ENCODE measurements at places on chromosomes 1 and 21. TPM values are rescaled to one million over a fixed set of nuclear protein-coding genes. Genes with fewer than 3 reads are reported as not detected.

DNA sequence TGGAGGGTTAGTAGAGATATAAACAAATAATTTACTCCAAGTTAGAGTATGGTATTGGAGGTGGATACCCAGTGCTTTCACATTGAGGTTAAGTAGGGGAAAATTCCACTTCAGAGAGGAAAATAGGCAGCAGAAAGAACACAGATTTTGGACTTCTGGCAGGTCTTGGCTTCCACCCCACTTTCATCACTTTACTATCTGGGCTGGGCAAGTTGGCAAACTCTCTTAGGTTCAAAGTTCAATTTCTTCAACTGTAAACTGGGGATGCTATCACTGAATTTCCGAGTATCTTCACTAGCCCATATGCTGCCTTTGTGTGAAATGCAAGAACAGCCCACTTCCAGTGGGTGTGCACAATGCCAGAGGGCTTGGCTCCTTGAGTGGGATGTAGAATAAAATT is 214.9 kb downstream of the GABPA start:
- H3K27me3 ChIP-seq = no peaks in the 10 kb centered on the region
- no peak for DNase-seq
- no peaks in the 10 kb centered on the region for H3K36me3 ChIP-seq
- H3K4me3 ChIP-seq = no peak overlapping the region
- H3K27ac ChIP-seq = no peak overlapping the region
- H3K4me1 ChIP-seq = peaks cover 2% of the 10 kb centered on the region

The NOS1AP gene
- total RNA-seq = 3.3 TPM

The FCRLA gene
- not detected for total RNA-seq

The NR5A2 gene
- 2.8 TPM for total RNA-seq

GRCh38 chr1:201258763-201259230 is 24.5 kb upstream of the PKP1 start:
- H3K4me3 ChIP-seq = no peak overlapping the region
- H3K27ac ChIP-seq = no peak overlapping the region
- H3K27me3 ChIP-seq = peaks cover 2% of the 10 kb centered on the region
- H3K4me1 ChIP-seq = no peaks in the 10 kb centered on the region
- no peaks in the 10 kb centered on the region for H3K36me3 ChIP-seq
- no peak for DNase-seq

DNA sequence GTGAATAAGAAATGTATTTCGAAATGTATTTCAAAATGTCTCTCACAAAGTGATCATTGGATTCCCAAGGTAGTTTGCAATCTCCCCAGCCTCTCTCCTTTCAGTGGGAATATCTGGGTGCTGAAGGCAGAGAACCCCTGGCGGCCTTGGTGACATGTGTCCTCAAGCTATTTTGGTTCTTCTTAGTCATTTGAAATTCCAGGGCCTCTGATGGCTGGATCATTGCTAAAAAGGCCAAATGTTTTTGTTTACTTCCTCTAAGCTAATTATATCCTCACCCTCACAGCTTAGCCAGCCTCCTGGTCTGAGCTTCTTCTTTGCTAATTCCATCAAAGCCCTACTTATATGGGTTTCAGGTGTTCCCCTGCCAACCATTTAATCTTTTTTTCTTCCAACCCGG is 71.2 kb downstream of the LRRC40 start:
- DNase-seq = no peak
- H3K4me3 ChIP-seq = no peak overlapping the region
- no peak overlapping the region for H3K27ac ChIP-seq
- peaks cover 19% of the 10 kb centered on the region for H3K4me1 ChIP-seq

- no peak overlapping the region for H3K4me3 ChIP-seq
- no peaks in the 10 kb centered on the region for H3K4me1 ChIP-seq
- peak; percentile 31 for DNase-seq
- no peak overlapping the region for H3K27ac ChIP-seq
Measured at GRCh38 chr1:168408884-168409283, 128.2 kb downstream of the TBX19 start.

DNA sequence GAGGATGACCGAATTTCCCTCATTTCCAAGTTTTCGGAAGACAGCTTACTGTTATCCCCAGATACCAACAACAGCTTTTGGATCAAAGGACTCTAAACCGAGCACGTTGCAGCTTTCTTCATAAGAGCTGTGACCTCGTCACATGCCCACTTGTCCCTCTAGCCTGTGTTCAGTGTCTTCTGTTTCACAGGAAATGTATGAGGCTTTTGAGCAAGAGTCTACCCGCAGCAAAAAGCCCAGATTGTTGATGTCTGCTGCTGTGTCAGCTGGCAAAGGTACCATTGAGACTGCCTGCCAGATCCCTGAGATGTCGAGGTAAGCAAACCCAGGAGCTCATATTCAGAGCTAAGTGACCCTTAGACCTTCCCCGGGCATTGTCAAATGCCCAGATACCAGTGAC is 24.1 kb downstream of the CHI3L2 start:
- no peaks in the 10 kb centered on the region for H3K36me3 ChIP-seq
- H3K27ac ChIP-seq = no peak overlapping the region
- peaks cover 70% of the 10 kb centered on the region for H3K4me1 ChIP-seq
- no peak for DNase-seq
- no peak overlapping the region for H3K4me3 ChIP-seq

DNA sequence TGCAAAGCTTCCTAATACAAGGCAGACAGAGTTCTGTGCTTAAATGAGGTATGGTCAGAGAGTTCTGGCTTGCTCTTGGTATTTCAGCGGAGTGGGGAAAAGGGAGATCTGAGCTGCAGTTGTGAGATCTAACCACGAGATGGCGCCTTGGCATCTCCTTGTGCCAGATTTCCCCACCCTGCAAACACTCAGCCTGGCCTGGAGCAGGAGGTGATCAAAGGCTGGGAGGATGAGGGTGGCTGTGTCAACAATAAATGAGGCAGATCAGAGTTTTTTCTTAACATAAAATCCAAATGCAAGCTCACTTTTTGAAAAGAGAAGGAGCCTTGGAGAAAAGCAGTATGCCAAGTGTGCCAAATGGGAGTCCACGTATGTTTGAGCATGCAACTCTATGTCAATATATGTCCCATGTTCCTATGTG is 4.1 kb upstream of the TFAP2E start:
- no peak overlapping the region for H3K27ac ChIP-seq
- 0 out of 2 replicates have a peak, but pooled peaks cover 5% of the 10 kb centered on the region for H3K4me1 ChIP-seq
- no peaks in the 10 kb centered on the region for H3K27me3 ChIP-seq
- H3K4me3 ChIP-seq = no peak overlapping the region
- H3K36me3 ChIP-seq = peaks cover 5% of the 10 kb centered on the region

- peaks cover 66% of the 10 kb centered on the region for H3K4me1 ChIP-seq
- no peak overlapping the region for H3K27ac ChIP-seq
- H3K4me3 ChIP-seq = no peak overlapping the region
- H3K27me3 ChIP-seq = no peaks in the 10 kb centered on the region
- H3K36me3 ChIP-seq = no peaks in the 10 kb centered on the region
Measured at GRCh38 chr1:234656944-234657654, 47.1 kb upstream of the IRF2BP2 start.

The SETSIP gene
- not detected for total RNA-seq

GRCh38 chr1:95005584-95005983 is 67.2 kb downstream of the ALG14 start:
- H3K4me1 ChIP-seq = peaks cover 24% of the 10 kb centered on the region
- H3K36me3 ChIP-seq = 0 out of 2 replicates have a peak, but pooled peaks cover 1% of the 10 kb centered on the region
- no peaks in the 10 kb centered on the region for H3K27me3 ChIP-seq
- DNase-seq = no peak

DNA sequence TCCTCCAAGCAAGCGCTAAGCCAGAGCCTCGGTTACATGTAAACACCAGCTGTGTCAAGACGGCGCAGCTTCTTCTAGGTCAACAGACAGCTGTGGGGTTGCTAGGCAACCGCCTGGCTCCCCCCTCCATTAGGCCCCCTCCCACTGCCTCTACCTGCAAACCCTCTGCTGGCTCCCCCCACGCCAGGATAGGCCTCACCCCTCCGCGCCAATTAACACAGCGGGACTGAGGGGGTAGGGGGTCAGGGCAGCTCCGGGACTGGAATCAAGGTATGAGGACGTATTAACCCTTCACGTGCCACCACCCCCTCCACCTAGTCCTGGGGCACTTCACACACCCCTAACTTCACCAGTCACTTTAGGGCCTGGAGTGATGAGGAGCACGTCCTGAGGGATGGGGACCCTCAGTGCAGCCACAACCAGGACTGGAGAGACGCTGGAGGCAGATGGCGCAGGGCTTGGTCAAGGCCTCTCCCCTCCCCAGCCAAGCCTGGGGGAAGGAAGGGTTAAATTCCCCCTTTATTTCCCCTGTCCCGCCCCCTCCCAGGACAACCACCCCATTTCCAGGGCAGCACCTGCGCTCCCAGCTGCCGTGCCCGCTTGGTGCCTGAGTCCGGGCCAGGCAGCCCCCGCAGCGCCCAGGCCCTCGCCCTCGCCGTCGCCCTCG is 37.4 kb upstream of the WASF2 start:
- H3K36me3 ChIP-seq = no peaks in the 10 kb centered on the region
- no peaks in the 10 kb centered on the region for H3K27me3 ChIP-seq
- no peak for DNase-seq

GRCh38 chr1:228734881-228735801 is at the start of gene RHOU:
TSS of gene RHOU (plus strand) at chr1:228735479. CDS start at chr1:228735743, 264 bp downstream.
- peaks cover 12% of the 10 kb centered on the region for H3K27me3 ChIP-seq
- peak within 1 kb of the TSS; percentile 94 for H3K4me3 ChIP-seq
- peak within 1 kb of the TSS; percentile 61 for H3K27ac ChIP-seq
- DNase-seq = peak; percentile 20
- H3K4me1 ChIP-seq = peaks cover 39% of the 10 kb centered on the region

GRCh38 chr1:204288021-204288588 is 71.6 kb downstream of the PLEKHA6 start:
- H3K4me3 ChIP-seq = peak overlapping the region; percentile 26
- H3K27ac ChIP-seq = peak overlapping the region; percentile 6
- no peaks in the 10 kb centered on the region for H3K27me3 ChIP-seq
- H3K4me1 ChIP-seq = peaks cover 39% of the 10 kb centered on the region

DNA sequence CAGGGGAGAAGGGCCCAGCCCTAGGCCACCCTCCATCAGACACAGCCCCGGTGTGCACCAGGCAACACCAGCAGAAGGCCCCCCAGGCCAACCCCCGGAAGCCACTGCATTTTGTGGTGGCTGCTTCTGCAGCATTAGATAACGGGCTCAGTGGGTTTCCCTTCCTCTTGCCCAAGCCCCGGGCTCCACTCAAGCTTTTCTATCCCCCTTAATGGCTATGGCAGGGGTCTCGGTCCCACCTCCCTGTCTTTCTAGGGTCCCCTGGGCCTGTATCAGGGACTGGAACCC is 18.9 kb downstream of the C1orf174 start:
- no peak overlapping the region for H3K4me3 ChIP-seq
- H3K27me3 ChIP-seq = no peaks in the 10 kb centered on the region
- no peak overlapping the region for H3K27ac ChIP-seq
- peaks cover 8% of the 10 kb centered on the region for H3K36me3 ChIP-seq
- DNase-seq = no peak
- H3K4me1 ChIP-seq = 0 out of 2 replicates have a peak, but pooled peaks cover 6% of the 10 kb centered on the region

- H3K27ac ChIP-seq = no peak overlapping the region
- no peak for DNase-seq
- no peak overlapping the region for H3K4me3 ChIP-seq
Measured at GRCh38 chr21:36567216-36567885, 87.4 kb upstream of the CLDN14 start.

DNA sequence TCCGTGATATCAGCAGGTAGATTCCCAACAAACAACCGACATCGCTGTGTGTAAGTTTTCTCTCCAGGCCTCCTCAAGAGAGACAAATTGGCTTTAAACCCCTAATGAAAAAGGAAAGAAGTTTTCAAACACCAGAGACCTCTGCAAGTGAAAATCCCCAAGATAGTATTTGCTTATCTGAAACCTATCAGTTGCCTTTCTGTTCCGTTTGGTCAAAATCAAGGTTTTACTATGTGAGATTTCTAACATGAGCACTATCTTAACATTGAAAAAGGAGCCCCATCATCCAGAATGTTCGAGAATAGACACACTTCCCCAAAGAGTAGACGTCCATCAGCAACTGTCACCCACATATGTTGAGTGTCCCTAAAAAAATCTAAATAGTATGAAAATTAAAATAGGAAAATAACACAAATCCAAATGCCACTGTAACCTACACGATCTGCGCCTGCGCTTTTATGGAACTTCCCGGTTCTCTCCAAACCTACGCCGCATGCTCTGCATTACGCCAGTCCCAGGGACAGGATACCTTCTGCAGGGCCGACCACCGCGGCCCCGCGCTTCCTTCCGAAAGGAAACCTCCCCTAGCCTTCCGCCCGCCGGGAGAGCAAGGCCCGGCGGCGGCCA is 1.4 kb downstream of the SFPQ start:
- H3K27ac ChIP-seq = peak overlapping the region; percentile 35
- H3K4me1 ChIP-seq = peaks cover 62% of the 10 kb centered on the region
- H3K4me3 ChIP-seq = peak overlapping the region; percentile 100
- H3K36me3 ChIP-seq = peaks cover 52% of the 10 kb centered on the region
- no peak for DNase-seq

DNA sequence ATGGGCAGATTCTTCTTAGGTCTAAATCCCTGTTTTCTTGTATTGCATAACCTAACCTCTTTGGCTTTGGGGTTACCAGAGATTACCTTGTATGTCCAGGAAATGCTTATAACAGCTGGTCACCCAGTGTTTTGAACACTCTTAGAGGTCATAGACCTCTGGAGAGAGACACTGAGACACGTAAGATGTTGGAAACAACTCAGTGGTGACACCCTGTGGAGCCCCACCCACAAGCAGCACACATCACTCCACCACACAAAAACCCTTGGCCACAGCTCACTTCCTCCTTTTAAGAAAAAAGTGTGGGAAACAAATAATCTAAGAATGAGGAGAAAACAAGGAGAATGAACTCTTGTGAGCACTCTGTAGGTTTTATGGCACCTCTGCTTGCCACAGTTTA is 26.3 kb upstream of the CYP4B1 start:
- H3K36me3 ChIP-seq = no peaks in the 10 kb centered on the region
- H3K4me1 ChIP-seq = no peaks in the 10 kb centered on the region
- no peaks in the 10 kb centered on the region for H3K27me3 ChIP-seq
- H3K27ac ChIP-seq = no peak overlapping the region
- H3K4me3 ChIP-seq = no peak overlapping the region
- DNase-seq = no peak

The KIAA1614 gene
- 0.32 TPM for total RNA-seq

The CSF3R gene
- 3.5 TPM for total RNA-seq

The APOBEC4 gene
- total RNA-seq = not detected

- H3K27me3 ChIP-seq = no peaks in the 10 kb centered on the region
- DNase-seq = no peak
- no peaks in the 10 kb centered on the region for H3K36me3 ChIP-seq
- no peak overlapping the region for H3K4me3 ChIP-seq
- H3K4me1 ChIP-seq = no peaks in the 10 kb centered on the region
- H3K27ac ChIP-seq = no peak overlapping the region
Measured at GRCh38 chr1:234106032-234106431, 201.6 kb downstream of the SLC35F3 start.

The KMO gene
- total RNA-seq = not detected
